RCC 7860 (cell line): ENCODE measurements at places on chromosomes 6 and 20.
A peak's percentile ranks its signal among the peaks of the same experiment; 100 is the strongest.

DNA sequence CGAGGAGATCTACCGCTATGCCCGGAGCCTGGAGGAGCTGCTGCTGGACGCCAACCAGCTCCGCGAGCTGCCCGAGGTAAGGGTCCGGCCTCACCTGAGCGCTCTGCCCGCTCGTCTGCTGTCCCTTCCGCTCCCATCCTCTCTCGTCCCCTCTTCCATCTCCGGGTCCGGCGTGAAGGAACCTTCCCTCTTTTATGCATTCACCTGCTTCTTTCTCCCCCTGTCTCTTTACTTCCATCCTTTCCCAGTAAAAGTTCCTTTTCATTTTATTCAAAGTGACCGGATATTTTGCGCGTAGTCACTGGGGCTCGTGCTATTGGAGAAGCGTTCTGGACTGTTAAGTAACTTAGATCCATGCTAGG, 516 bp downstream of the LRRC1 start:
- DNase-seq = no peak

DNA sequence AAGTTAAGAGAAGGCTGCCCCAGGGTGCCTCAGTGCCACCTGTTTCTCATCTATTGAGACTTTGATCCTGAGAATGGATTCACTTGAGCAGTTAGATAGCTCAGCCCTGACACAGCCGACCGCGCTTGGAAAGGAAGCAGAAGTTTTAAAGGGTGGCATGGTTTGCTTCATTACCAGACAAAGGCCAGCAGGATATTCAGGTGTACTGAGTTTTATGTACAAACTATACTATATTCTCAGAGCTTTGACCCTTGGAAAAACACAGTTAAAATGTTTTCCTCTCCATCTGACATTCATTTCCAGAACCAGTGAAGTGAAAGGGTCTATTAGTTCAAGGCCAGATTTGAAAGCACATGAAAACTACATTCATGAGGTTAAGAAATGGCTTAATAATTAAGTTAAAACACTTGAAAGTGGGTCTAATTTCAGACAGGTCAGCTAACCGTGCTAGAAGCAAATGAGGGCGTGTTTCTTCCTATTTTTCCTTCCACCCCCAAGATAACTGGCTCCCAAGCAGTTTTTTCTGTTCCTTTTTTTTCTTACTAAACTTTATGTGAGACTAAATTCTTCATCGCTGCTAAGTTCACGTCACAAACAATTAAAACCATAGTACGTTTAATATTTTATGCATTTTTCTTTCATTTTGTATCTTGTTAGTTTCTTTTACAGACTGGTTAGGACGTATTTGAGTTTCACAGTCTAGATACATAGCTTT, 385.3 kb upstream of the SOX4 start:
- DNase-seq = no peak

DNA sequence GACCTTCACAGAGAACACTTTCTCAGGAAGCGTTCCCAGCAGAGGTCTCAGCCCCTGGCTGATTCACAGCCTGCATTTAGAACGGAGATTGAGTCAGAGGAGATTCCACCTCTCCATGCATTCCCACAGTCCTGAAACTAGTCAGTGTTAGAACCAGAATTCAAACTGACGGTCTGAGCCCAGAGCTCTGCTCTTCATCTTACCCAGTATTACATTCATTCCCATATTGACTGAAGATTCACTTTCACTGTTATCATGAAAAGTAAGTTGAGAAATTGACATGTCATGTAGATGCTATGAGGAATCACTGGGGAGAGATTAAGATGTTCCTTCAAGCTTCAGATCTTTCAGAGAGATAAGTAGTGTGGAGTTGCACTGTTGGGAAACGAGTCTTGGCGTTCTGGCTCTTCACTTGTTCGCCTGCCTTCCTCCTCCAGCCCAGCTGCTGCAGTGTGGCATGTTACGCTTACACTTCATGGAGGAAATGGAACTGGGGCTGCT, 28.3 kb downstream of the MAS1 start:
- peak; percentile 4 for DNase-seq

DNA sequence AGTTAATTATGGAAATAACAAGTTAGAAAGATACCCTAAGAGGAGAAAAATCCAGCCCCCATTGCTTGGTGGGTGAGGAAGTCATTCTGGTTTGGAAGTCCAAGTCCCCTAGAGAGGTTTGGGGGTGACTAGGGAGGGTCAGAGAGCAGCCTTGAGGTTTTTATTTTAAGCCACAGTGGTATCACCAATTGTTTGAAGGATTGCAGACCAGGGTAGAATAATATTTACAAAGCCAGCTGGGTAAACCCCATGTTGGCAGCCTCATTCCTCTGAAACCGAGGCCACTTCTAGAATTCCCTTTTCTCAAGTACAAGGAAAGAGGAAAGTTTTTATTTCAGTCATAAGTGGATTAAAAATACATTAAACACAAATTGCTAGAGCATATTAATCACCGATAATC, 99.7 kb downstream of the TMEM170B start:
- no peak for DNase-seq

DNA sequence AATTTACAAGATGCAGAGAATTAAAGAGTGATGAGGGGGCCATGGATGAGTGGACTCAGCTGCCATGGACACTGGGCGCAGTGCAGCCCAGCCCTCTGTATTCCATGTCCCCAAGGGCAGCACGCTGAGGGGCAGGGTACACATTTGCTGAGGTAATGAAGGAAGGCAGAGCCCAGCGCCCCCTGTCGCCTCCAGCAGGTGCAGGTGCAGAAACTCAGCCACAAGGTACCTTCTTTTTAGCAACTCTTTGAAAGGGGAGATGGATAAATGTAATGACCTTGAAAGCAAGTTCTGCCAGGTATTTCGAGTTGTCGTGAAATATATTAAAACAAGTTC, 7.1 kb downstream of the CD93 start:
- no peak for DNase-seq

DNA sequence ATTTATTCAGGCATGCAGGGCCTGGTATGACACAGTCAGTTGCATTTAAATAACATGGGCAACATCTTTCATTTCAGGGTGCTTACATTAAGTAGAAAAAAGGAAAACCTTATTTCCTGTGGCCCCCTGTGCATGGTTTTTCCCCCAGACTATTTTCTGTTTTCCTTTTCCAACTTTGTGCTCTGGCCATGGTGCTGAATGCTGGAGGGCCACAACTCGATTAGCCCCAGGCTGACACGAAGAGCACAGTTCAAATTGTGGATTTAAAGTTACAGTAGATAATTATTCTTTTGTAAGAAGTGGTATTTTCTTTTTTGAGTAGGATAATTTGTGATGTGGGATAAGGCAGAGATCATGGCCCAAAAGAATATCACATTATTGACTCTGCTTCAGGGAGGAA, 332.0 kb downstream of the HAO1 start:
- no peak for DNase-seq

GRCh38 chr6:4808396-4808795, 32.2 kb downstream of the CDYL start:
- no peak for DNase-seq

GRCh38 chr6:55777469-55777868, 97.9 kb downstream of the BMP5 start:
- no peak for DNase-seq

GRCh38 chr6:30169658-30170614, 6.6 kb downstream of the TRIM15 start:
- peak; percentile 49 for DNase-seq

DNA sequence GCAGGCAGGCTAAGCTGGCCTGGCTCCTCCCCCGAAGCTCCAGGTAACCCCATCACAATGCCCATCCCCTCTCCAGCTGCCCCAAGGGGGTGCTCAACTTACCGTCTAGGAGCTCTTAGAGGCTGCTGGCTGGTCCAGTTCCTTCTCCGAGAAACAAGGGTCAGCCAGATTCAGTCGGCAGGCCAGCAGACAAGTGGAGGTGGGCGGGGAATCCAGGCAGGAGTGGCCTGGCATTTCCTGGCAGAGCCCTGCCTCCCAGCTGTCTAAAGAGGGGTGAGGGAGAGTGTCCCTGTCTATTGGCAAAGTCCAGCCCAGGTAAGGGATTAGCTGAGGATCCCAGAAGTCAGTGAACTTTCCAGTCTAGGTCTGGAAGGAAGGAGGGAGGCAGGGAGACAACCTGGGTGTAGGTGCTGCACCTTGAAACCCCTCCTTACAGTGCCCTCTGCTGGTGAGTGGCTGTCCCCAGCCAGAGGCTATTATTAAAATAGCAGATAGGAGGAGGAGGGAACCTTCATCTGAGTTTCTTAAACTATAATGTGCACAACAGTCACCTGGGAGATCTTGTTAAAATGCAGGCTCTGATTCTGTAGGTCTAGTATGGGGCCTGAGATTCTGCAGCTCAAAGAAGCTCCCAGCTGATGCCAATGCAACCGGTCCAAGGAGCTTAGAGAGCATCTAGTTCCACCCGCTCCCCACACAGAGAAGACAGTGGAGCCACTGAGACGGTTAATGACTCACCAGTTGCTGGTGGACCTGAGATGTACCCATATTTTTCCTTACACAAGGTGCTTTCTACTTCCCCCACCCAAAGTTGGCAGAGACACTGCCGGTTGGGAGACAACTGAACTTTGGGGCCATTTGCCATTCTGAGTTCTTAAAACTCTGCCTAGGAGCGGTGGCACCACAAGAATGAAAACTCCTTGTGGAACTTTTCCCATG, at the start of gene UNC5CL:
Gene UNC5CL (minus strand): TSS at position 162 of the 939 bp plus-strand sequence. CDS start 4,147 bp downstream, outside the sequence.
- DNase-seq = peak; percentile 47
